ENCODE measurements at places on chromosomes 3 and 15.

DNA sequence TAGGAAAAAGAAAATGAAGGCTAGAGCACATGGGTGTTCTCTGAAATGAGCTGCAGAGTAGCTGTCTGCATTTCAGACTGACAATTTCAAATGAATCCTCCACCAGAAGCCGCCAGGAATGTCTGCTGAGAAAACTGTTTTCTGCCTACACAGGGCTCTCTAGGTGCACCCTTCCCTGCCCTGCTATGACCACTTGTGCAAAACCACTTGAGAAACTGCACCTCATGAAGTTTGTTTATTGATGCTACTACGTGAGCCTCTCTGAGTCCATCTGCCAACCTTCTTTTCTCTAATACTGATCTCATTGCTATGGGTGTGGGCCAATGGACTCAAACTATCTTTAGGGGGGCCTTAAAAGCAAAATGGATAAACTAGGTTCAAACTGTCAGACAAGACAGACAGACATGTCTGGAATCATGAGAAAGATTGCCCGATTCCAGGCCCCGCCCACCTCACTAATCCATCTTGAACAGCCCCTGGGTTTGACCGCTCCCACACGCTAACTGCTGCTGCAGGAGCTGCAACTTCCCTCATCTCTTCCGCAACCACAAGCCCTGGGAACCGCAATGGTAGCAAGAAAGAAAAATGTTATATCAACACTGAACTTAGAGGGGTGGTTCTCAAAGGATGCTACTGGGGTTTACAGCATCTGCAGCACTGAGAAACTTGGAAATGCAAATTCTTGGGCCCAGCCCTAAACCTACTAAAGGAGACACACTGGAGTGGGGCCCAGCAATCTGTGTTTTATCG lies 9.0 kb upstream of the CD47 start:
- no peak for DNase-seq

DNA sequence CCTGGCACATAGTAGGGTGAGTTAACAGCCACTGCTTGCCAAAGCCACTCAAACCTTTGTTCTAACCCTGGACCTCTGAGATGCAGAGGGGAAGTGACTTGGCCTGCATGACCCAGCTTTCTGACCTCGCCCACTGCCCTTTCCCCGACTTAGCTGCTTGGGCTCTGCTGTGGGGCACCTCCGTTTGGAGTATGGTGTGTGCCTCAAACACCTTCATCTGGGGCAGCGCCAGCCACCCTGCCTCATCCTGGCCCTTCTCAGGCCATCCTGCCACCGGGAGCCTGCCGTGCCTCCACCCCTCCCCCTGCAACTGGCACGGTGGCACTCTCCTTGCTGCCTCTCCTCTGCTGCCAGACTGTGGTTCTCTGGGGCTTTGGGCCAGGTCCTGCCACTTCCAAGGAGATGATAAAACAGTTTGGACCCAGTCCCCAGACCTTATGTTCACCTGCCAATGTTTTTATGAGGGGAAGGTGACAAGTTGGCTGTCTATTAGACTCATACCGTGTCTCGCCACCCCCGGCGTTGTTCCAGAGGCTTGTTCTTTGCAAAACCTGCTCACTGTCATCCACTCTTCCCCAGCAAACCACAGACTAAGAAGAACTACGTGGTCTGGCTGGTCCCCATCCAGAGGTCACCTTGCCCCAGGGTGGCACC lies 32.2 kb downstream of the SLC6A6 start:
- no peak for DNase-seq

DNA sequence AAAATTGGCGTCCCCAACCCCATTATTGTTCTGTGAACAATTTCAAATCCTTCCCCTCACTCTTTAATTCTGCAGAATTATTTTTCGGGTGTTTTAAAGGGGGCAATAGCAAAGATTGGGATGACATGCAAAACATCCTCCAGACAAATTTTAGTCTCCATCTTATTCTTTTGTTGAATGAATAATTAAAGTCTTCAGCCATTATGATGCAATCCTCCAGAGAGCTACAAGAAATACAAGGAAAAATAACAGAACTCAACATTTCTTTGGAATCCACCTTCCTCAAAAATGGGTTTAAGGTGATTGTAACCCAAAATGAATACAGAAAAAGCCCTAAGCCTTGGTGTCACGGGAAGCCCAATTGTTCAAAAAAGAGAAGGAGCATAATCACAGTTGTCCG lies 49.9 kb downstream of the FOXP1 start:
- DNase-seq = no peak

GRCh38 chr3:51637941-51638471 lies 33.0 kb upstream of the TEX264 start:
- DNase-seq = no peak

DNA sequence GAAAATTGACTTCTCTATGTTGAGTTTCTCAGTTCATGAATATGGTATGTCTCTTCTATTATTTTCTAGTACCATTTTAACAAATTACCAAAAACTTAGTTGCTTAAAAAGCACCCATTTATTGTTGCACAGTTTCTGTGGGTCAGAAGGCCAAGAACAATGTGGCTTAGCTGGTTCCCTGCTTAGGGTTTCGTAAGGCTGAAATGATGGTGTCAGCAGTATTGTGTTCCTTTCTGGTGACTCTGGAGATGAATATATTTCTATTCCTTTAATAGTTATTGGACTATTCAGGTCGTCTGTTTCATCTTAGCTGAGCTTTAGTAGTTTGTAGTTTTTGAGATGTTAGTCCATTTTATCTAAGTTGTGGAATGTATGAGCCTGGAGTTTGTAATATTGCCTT lies 44.9 kb downstream of the IL1RAP start:
- DNase-seq = no peak

- no peak for DNase-seq
Measured at GRCh38 chr3:12963231-12963896, 109.9 kb downstream of the IQSEC1 start.

- DNase-seq = no peak
Measured at GRCh38 chr3:169562988-169563774, 100.3 kb downstream of the MECOM start.

Data from DMS79 (cell line).